Activated naive CD4-positive, alpha-beta T cell (primary cell): ENCODE measurements at places on chromosomes 5 and 9.

GRCh38 chr5:133925269-133925668 is 43.2 kb downstream of the C5orf15 start:
- no peak for DNase-seq

GRCh38 chr9:118366228-118366627 is 662.0 kb downstream of the TLR4 start:
- no peak for DNase-seq

DNA sequence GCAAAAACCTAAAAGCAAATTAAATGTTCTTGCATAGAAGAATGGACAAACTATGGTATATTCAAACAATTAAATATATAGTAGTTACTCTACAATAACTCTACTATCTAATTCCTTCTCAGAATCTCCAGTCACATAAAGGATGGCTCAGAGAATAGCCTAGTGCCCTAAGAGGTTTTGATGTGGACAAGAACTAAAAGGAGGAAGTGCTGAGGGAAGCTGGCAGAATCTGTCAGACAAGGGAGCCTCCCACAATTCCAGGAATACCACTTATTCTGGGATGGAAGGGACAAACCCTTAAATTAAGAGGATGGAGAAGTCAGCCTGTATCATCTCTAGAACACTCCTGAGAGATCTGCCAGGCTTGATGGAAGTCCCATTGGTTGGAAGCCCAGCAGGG is 30.4 kb downstream of the TNFSF8 start:
- no peak for DNase-seq

GRCh38 chr9:14186096-14186495 is 127.8 kb downstream of the NFIB start:
- no peak for DNase-seq

- no peak for DNase-seq
These were observed 28.2 kb upstream of the CPLX2 start for GRCh38 chr5:175842951-175843793.

DNA sequence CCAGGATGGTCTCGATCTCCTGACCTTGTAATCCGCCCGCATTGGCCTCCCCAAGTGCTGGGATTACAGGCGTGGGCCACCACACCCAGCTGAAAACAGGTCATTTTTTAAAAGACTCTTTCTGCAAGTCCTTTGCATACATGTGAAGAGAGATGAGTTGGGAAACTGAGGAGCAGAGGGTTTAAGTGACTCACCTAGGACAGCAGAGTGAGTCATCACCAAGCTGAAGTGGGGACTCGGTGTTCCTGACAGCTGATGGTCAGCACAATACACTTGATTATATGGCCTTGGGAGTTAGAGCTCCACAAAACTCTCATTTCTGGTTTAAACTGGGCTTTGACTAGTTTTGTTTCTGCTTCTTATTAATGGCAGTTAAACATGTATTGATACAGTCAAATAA is 38.1 kb upstream of the SSBP2 start:
- no peak for DNase-seq

GRCh38 chr9:83220730-83221129 is 157.8 kb upstream of the RASEF start:
- no peak for DNase-seq

DNA sequence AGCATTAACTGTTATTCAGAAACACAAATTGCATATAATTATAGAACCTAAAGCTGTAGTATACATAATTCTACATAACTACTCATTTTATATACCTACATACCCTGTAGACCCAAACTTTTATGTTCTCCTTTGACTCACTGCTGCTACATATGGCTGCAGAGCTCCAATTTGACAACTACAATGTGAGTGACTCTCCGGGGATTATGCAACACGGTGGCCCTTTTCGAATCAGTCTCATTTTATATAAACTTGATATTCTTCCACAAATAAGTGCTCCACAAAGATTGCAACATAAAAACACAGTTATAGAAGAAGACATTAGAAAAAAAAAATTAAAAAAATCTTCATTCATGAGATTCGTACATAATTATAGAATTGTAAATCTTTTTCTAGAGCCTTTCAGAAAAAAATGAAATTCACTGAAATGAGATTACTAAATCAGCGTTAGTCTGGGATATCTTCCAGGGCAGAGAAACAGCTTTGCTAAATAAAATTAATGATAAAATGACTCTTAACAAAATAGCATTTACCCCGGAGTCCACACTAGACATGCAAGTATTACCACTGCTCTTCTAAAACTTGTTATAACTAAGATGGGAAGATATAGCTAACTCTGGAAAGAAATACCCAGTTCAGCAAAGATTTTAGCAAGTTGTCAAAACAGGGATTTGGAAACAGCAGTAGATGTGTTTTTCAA is 52.6 kb downstream of the SRFBP1 start:
- no peak for DNase-seq

DNA sequence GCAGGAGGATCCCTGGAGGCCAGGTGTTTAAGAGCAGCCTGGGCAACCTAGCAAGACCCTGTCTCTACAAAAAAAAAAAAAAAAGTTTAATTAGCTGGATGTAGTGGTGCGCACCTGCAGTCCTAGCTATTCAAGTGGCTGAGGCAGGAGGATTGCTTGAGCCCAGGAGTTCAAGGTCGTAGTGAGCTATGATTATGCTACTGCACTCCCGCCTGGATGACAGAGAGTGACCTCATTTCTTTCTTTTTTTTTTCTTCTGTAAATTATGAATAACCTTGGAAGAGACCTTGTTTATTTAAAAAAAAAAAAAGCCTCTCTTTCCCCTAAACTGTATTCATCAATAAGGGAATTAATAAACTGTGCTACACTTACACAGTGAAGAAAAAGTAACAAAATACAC is 43.6 kb upstream of the SLC30A5 start:
- no peak for DNase-seq

- DNase-seq = no peak
These were observed 13.9 kb downstream of the MAP1B start for GRCh38 chr5:72121052-72121779.

DNA sequence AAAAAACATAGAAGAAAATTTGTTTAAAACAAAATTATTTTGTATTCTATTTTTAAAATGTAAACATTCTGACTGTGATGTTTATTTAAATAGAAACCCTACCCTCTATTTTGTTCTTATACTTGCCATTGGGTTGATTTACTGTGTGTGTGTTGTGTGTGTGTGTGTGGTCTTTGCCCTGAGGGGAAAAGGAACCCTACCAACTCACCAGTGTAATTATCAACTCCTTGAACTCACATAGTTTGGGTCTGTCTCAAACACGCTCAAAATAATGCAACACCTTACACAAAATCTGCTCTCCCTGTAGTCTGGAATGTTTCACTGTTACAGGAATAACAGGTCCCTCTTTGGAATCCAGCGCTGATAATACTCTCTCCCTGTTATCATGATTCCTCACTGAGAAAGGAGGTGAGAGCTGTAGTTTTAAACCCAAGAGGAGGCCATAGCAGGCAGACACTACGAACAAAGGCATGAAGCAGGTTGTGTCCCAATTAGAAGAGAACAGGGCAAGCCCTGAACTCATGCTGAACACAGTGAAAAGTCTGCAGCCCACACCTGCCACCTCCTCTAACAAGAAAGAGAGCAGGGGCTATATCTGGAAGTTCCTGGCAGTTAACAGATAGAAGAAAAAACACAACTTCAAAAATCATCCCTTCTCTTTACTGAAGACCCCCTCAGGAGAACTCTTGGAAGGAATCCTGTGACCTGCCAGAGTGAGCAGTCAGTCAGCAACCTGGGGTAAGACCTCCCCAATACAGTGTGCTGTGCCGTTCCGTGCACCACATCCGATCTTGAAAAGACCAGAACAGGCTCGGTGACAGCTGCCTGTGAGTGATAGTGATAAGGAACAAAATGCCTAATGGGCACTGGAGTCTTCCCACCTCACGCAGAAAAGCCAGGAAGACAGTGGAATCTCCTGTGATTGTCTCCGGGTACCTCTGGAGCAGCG is 608.1 kb upstream of the ADAMTS16 start:
- DNase-seq = no peak

GRCh38 chr5:143985832-143986515 is 174.0 kb downstream of the HMHB1 start:
- DNase-seq = no peak

DNA sequence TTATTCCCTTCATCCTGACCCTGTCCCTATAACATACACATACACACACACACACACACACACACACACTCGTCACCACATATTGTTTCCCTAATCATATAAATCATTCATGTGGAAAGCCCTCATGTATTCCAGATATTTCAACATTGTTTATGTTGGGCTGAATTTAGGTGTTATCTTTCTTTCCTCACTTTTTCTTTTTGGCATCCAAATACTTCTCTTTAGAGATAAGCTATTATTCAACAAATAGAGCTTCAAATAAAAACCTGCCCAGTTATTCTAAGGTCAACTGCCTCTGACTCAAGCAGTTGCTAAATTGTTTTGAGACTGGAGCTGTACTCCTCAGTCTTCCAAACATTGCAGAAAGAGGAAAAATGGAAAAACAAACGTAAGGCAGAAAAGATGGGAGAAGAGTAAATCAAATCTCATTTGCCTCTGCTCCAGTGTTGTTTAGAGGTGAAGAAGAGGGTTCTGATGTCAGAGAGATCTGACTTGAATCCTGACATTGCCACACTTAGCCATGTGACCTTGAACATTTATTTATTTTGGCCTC is 215.7 kb downstream of the GAS1 start:
- no peak for DNase-seq

GRCh38 chr5:166746506-166746905 is 1544.9 kb upstream of the WWC1 start:
- DNase-seq = no peak

- DNase-seq = no peak
These were observed 214.9 kb downstream of the MCTP1 start for GRCh38 chr5:95069948-95070347.

DNA sequence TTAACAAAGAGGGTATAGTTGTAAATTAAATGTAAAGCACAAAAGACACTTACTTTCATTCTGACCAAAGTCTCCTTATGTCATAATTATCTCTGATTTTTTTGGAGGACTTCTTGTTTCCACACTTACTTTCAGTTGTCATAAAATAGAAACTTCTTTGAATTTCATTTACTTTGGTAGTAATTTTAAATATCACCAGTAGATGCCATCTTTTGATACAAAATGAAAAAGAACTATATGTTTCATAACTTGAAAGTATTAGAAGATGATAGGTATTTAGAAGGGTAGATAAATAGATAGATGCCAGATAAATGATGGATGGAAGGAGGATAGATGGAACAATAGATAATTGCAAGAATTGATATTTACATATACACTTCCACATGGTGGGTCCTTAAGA is 1865.3 kb upstream of the CDH9 start:
- no peak for DNase-seq

GRCh38 chr5:36561601-36562000 is 44.8 kb upstream of the SLC1A3 start:
- no peak for DNase-seq

GRCh38 chr5:8634219-8634618 is 765.3 kb downstream of the MTRR start:
- DNase-seq = no peak

DNA sequence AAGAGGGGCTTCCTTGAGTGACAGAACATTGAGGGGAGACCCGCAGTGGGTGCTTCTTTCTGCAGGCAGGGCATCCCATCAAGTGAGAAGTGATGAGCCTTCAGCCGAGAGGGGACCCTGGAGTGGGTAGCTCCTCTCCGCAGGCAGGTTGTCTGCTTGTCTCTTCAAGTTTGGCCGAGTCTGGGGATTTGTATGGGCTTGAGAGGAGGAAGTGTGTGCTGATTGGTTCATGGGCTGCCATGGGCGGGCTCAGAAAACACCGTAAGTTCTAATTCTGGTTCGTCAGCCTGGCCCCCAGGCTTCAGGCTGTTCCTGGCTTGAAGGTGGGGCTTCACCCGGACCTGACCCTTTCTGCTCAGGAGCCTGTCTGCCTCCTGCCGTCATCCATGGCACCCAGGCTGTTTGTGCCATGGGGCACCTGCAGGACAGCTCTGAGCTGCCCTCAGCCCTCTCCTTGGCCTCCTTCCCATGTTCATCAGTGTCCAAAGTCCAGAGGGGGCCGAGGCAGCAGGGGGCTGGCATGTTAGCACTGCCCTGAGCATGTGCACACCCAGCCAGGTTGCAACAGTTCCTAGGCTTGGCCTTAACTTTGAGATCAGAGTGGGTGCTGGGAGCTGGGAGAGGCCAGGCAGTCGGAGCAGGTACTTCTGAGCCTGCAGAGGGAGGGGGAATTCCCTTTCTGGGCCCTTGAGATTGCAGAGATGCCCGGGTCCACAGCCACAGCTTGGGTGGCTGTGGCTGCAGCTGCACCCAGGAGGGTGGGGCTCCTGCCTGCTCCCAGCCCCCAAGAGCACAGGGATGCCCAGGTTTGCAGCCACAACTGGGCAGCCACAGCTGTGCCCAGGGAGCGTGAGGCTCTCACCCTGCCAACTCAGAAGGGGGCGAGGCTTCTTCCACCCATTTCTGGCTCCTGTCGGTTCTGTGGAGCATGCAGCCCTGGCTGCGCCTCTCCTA is 13.5 kb upstream of the DHFR start:
- DNase-seq = no peak

DNA sequence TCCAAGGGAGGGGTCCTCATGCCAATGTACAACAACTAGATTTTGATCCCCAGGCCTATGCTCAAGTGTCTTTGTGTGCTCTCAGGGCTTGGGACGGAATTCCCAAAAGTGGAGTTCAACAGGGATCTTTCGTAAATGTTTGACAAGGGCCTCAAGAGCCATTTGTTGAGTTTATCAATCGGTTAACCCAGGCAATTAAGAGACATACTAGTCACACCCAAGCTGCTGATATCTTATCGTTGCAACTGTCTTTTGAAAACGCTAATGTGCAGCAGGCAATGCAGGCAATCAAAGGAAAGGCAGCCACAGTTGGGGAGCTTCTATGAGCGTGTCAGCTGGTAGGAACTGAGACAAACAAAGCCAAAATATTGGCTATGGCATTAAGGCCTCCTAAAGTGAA is 161.2 kb downstream of the CPLANE1 start:
- no peak for DNase-seq

DNA sequence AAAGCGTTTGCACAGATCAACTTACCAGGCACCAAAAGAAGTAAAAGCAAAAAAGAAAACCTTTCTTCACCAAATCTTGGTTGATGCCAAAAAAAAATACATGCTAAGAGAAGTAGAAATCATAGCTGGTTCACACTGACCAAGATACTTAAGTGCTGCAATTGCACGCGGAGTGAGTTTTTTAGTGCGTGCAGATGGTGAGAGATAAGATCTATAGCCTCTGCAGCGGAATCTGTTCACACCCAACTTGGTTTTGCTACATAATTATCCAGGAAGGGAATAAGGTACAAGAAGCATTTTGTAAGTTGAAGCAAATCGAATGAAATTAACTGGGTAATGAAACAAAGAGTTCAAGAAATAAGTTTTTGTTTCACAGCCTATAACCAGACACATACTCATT is 36.4 kb upstream of the CCDC152 start:
- no peak for DNase-seq

GRCh38 chr5:40717281-40717680 is 37.6 kb downstream of the PTGER4 start:
- DNase-seq = no peak

GRCh38 chr9:124295159-124295794 is 37.5 kb downstream of the NEK6 start:
- no peak for DNase-seq

- no peak for DNase-seq
These were observed 52.3 kb downstream of the SLC46A2 start for GRCh38 chr9:112838342-112838741.

GRCh38 chr5:126394211-126394788 is 28.9 kb upstream of the GRAMD2B start:
- DNase-seq = no peak
